ENCODE measurements at places on chromosomes 12 and 14.

- no peak for DNase-seq
Measured at GRCh38 chr12:15336768-15337553, 14.7 kb downstream of the PTPRO start.

GRCh38 chr12:115037830-115038229 is 353.9 kb upstream of the TBX3 start:
- DNase-seq: no peak

DNA sequence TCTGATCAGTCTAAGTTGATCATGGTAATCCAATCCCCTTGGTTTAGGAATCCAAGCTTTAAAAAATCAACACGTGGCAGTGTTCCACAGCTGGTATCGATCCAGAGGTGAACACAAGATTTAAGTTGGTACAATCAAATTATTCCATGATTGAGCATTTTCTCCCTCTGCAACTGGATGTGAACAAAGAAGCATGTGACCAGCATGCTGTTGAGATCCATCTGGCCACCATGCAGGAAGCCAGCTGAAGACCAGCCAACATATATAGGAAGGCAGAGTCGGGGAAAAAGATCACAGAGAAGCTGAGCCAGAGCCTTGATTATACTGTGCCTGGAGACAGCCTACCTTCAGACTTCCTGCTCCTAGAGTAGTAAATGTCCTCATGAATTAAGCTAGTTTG is 158.3 kb downstream of the SEC23A start:
- peak; percentile 36 for DNase-seq

DNA sequence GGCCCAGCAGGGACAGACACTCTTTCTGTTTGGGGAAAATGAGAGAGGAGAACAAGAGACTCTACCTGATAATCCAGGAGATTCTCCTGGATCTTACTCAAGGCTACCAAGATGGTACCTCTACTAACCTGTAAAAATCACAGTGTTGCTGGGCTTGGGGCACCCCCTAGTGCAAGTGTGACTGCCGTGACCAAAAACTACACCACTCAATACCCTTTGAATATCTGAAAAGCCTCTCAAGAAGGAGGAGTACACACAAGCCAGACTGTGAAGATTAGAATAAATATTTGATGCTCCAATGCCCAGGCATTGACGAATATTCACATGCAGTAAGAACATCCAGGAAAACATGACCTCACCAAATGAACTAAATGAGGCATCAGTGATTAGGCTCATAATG is 965.4 kb downstream of the LRFN5 start:
- no peak for DNase-seq

DNA sequence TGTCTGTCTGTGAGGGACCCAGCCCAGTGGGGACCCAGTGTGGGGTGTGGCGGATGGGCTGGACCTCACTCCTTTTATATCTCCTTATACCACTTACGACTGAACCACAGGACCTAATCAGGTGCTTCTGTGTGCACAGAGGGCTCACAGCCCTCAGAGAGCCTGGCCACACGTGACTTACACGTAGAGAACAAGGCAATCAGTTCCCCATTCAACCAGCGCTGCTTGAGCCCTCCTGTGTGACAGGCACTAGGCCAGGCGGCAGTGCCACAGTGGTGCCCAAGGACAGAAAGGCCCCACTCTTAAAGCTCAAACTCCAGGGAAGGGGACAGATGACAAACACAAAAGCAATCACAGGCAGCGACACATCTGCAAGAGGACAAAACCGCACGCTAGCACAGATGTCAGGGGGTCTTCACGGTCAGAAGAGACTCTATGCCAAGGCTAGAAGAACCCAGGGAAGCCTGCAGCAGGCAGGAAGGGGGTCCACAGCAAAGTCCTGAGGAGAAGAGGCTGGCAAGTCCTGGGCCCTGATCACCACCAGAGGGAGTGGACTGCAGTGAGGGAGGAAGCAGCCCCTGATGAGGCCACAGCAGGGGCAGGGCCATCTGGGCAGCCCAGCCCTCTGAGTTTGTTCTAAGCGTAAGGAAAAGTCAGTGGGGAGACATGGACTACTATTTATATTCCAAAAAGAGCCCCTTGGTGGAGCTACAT is 39.3 kb downstream of the SETD3 start:
- DNase-seq: no peak

DNA sequence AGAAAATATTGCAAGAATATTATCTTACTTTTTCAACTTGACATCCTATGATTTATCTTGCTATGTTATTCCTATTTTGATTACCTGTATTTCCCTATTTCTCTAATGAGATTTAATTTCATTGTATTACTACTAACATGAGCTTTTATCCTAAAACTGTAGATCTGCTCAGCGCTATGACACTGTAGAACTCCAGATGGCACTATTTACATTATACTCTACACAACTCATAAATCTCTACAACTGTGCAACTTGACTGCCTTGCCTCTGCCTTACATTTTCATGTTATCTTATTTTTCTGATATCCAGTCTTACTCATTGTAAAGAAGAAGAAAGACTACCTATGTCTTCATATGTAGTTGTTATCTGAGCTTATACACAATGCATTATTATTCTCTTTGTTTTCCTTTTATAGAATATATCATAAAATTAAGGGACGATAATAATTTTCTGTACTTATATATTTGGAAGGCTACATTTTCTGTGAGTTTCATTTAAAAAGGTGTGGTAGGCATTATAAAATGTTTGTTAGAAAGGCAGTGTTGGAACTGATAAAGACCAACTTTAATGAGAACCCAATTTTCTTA is 24.1 kb downstream of the NUP37 start:
- DNase-seq: peak; percentile 5

- no peak for DNase-seq
Measured at GRCh38 chr14:100471441-100472093, 115.7 kb downstream of the BEGAIN start.

- DNase-seq: no peak
Measured at GRCh38 chr12:64466178-64466577, 14.3 kb downstream of the TBK1 start.

- no peak for DNase-seq
Measured at GRCh38 chr14:63091394-63091996, 46.2 kb upstream of the KCNH5 start.

GRCh38 chr12:50185970-50186663 is 18.9 kb upstream of the CERS5 start:
- DNase-seq: no peak

DNA sequence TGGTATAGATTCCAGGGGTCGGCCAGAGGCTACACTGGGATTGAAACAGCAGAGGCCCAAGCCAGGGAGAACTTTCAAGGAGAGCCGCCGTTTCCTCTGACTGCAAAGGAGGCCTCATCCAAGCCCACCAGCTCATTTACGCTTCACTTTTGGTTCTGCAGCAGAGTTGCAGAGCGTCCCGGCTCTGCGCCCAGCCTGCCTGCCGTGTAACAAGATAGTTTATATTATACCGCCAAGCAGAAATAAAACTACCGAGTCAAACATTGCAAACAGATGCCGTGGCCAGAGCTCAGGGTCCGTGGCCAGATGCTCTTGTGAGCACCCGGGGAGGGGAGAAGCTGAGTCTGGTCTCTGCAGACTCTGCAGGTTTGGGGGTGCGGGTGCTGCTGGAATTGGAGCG is 60.7 kb upstream of the TBX3 start:
- no peak for DNase-seq

DNA sequence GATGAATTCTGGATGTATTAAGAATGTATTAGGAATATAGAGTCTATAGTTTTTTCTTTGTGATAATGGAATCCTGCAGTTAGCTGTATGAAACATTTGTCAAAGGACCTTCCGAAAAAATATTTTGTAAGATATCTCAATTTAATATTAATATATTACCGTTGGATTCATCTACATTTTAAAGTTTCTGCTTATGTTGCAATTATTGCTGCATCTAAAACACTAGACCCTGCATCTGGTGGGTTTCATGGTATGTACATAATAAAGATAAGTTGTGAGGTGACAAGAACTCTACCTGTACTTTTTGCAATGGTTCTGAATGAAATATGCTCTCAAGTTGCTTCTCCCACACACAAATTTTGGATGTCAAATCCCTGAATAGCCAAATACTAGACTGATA is 565.9 kb upstream of the FBXO33 start:
- DNase-seq: no peak

DNA sequence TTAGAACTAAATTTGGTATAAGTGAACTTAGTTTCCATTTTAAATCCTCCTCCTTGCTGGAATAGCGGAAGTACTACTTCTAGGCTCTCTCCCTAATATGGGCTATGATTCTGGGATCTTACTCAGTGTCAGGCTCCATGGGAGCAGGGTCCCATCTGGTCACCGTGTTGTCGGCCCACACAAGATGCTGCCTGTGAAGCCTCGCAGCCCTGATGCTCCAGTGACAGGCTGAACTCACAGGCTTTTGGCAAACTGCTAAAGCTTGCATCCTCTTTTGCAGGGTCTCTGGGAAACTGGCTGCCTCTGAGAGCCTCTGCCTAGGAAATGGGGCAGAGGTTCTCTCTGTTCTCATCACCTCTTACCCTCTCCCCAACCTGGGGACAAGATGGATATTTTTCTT is 88.4 kb downstream of the RPAP3 start:
- DNase-seq: no peak

GRCh38 chr14:99764222-99764706 is 28.9 kb upstream of the EML1 start:
- DNase-seq: no peak

DNA sequence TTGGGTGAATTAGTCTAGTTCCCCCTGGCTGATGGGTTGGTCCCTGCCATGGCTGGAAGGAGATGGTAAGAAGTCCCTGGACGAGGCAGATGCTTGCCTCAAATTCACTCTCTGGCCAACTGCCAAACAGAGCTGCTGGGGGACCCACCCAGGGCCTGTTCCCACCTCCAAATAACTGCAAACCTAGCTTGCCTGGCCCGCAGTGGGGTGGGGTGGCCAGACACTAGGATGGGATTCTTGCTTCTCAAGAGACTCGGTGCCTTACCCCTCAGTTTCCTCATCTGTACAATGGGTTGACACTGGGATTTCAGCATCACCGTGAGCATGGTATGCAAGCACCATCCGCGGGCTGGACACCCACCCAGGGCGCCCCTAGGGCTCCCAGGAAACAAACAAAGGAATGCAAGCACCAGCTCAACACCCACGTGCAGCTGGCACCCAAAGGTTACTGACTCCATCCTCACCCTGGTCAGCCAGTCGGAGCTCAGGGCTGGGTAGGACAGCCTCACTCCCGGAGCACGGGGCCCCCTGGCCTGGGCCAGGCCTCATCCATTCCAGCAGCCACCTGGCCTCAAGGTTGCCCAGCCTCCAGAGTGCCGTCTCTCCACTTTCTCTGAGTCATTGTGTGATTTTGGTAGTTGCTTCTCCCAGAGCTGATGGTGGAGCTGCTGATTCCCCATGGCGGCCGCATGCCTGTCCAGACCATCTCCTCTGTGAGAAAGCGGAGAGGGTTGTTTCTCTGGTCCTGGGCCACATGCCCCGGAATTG is 205.2 kb upstream of the RTL1 start:
- DNase-seq: no peak

DNA sequence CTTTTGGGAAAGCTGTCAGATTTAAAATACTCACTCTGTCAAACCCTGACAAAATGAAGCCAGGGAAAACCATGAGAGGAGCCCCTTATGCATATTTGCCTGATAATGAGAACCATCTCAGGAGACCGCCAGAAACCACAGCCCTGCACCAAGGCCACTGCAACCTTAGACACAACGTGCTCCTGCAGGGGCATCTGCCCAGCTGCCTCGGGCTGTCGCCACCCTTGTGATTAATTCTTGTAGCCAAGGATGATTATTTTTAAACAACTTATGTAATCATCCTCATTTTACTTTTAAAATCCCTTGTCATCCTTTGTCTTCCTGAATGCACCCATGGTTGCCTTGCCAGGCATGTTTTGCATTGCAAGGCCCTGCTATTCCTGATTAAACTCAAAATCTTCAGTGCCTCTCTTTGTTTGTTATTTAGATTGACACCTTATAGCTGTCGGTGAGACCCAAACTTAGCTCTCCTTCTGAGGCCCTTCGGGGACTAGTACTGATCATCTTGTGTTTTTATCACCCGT is 766.4 kb upstream of the TMEM132C start:
- no peak for DNase-seq

DNA sequence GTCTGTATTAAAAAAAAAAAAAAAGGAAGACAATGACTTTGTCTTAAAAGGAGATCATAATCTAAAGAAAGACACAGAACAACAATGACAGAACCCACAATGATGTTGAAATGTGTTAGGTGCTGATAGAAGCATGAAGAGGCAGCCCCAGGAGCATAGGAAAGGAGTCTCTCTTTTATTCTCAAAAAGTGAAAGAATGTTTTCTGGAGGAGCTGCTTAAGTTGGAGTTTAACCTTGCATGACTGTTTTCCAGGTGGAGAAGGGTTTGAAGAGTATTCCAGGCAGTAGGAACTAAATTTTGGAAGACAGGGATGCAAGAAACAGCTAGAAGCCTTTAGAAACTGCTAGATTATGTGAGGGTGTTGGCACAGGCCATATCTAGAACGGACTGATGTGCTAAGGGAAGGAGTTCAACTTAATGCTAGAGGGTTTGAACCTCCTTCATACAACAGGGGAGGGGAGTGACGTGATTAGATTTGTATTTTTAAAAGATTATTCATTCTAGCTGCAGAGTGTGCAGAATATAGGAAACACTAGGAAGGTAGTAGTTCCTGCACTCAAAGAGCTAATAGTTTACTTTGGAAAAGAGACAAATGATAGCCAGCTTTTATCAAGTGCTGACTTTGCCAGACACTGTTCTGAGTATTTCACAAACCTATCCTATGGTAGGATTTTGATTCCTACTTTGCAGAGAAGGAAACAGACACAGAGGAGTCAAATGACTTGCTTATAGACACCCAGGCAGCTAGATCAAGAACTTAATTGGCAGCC is 4.6 kb upstream of the RPL6 start:
- DNase-seq: no peak

GRCh38 chr12:67772267-67773169 is 124.0 kb downstream of the DYRK2 start:
- DNase-seq: no peak
